Jurkat, Clone E6-1 (cell line): ENCODE measurements at places on chromosomes 3 and 15.

DNA sequence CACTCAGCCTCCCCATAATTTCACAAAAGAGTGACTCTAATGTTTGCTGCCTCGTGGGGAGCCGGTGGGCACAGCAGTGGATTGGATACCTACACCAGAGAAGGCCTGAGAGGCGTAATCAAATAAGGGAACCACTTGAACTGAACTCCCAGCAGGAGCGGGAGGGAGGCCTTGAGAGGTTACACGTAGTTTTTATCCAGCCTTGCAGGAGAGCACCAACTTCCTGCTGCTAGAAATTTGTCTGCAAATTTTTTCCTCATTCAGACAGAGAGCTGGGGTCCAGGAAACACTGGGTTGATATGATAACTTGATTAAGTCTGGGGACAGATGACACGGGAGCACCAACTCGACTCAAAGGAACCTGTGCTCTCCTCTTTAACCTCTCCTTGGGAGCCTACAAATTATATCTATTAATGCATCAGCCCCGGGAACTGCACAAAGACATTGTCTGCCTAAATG, 69.8 kb downstream of the HES1 start:
- peak; percentile 51 for DNase-seq

GRCh38 chr15:36330598-36330997, 248.8 kb upstream of the CDIN1 start:
- no peak for DNase-seq

DNA sequence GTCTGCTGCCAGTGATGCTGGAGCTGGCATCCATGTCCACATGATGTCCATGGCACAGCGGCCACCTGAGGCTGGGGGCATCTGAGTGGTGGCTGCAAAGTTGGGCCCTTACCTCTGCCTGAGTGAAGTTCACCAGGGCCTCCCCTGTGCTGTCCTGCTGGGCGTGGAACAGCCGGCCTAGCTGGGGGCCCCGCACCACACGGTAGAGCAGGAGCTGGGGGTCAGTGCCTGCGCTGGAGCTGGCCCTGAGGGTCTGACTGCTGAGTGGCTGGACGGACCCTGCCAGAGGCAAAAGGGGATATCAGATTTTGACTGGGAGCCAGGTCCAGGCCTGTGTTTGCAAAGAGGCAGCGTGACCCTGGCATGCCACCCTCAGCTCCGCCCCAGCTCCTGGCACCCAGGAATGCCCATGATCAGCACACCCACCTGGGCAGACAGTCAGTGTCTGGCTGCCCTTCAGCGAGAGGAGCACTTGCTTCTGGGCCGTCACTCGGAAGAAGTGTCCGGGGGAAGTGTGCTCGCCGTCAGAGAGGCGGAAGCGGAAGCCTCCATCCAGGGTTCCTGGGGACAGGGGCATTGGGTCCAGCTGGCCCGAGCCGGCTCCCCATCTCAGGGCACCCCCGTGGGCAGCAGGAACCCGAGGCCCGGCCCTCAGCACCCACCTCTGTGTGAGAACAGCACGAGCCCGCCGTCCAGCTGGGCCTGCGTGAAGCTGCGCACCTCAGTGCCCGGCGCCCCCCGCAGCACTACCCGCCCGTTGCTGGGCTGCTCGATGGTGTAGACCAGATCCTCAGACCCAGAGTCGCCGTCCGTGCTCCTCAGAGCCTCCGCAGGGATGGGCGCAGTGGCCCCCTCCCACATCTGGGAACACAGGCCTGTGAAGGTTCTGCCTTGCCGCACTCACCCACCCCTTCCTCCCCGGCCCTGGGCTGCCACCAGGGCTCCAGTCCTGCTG, 30.2 kb downstream of the CSPG4 start:
- DNase-seq: no peak

- DNase-seq: peak; percentile 42
Measured at GRCh38 chr3:20104167-20104661, 64.0 kb downstream of the KAT2B start.

- no peak for DNase-seq
Measured at GRCh38 chr3:51673802-51674654, 3.0 kb downstream of the TEX264 start.

DNA sequence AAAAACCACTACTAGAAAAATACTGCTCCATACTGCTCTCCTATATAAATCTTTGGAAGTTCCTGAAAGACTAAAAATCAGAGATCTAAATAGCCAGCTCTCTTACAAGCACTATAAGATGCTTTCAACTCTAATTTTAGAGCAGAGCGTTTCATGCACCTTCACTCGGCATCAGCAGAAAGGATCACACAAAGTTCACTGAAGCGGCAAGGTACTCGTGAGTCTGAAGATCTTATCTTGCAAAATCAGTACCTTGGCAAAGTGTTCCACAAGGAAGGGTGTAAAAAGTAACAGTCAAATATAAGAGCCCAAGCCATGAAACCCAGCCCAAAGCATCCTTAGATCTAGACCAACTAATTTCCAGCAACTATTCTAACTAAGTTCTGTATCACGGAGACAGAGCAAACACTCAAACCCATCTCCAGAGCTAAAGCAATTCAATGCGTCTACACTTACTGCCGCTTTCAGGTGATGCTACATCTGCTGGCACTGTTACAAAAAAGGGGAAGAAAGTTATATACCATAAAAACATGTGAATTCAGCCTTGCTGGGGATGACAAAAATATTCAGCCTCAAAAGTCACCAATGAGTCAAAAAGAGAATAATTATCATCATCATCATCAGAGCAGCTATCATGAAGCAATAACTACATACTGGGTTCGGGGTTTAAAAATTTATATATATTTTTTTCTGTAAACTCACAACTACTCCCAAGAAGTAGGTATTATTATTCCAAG, 16.3 kb downstream of the VPS39 start:
- DNase-seq: no peak

GRCh38 chr3:168782193-168782592, 686.5 kb upstream of the GOLIM4 start:
- no peak for DNase-seq

- DNase-seq: no peak
Measured at GRCh38 chr3:195907684-195907933, 742 bp downstream of the TNK2 start.

GRCh38 chr15:89526601-89527441, 30.4 kb upstream of the RHCG start:
- no peak for DNase-seq

- no peak for DNase-seq
Measured at GRCh38 chr15:55823699-55824340, 80.9 kb upstream of the PRTG start.

DNA sequence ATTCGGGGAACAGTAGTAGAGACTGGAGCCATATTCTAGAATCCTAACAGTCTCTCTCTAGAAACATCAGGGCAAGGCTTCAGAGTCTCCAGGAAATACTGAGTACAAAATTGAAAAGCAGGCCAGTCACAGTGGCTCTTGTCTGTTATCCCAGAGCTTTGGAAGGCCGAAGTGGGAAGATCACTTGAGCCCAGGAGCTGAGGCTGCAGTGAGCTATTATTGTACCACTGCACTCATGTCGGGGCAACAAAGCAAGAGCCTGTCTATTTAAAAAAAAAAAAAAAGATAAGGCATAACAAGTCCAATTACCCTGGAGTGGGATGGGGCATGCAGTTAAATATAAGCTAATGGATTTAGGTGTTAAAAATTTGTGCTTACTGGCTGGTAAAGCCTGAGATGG, 79.0 kb downstream of the SEMA6D start:
- no peak for DNase-seq

DNA sequence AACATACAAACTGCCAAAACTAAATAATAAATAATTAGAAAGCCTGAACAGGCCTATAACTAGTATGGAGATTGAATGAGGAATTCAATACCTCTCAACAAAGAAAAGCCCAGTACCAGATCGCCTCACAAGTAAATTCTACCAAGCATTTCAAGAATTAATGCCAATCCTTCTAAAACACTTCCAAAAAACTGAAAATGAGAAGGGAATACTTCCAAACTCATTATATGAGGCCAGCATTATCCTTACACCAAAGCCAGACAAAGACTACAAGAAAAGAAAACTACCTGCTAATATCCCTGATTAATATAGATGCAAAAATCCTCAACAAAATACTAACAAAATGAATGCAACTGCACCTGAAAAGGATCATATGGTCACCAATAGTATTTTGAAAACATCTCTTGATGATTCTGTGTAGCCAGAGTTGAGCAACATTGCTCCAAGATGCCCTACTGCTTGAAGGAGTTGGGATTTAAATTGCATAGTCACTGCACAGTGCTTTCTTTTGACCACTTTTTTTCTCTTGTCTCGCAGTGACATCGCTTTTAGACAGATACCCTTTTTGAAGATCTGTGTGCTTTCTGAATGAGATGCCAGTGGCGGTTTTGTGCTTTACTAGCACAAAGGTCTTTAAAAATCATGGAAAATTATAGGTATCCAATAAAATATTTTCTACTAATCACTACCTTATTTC, 487.2 kb upstream of the RASGRP1 start:
- DNase-seq: no peak

DNA sequence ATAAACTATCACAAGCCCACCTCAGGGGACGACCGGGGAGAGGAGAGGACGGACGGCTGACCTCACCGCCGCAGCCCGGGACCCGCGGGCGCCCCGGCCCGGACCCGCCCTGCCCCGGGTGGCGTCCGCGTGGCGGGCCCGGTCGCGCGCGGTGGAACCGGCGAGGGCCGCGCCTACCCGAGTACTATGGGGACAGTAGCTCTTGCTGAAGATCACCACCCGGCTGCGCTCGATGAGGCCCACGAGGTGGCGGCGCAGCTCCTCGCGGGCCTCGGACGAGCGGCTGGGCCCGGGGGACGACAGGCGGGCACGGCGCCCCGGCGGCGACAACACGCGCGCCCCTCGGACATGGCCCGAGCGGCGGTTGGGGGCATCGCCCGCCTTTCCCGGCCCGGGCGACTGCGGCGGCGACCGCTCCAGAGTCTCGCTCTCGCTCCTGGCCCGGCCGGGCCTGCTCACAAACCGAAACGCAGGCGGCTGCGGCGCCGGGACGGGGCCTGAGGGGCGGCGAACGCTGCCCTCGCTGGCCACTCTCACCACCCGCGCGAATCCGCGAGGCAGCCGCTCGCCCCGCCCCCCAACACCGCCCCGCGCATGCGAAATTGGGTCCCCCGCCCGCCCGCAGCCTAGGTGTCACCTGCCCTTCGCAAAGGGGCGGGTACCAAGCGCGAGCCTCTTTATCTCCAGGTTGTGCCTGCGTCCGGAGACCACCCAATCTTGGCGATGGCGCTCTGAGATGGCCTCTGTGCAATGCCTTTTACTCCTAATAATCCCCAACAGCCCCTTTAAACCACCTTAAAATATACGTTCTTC, at the start of gene TXNRD3:
Gene TXNRD3 (minus strand): TSS at position 554 of the 813 bp plus-strand sequence.
- peak; percentile 28 for DNase-seq

- DNase-seq: no peak
Measured at GRCh38 chr3:17055374-17056276, 170.9 kb downstream of the PLCL2 start.

- no peak for DNase-seq
Measured at GRCh38 chr3:123629747-123630047, 44.8 kb upstream of the HACD2 start.

GRCh38 chr3:128492671-128493569, at the start of gene GATA2:
Gene GATA2, minus strand, starts transcription at chr3:128493201. Its CDS starts 6,170 bp downstream, at chr3:128487031.
- DNase-seq: no peak

DNA sequence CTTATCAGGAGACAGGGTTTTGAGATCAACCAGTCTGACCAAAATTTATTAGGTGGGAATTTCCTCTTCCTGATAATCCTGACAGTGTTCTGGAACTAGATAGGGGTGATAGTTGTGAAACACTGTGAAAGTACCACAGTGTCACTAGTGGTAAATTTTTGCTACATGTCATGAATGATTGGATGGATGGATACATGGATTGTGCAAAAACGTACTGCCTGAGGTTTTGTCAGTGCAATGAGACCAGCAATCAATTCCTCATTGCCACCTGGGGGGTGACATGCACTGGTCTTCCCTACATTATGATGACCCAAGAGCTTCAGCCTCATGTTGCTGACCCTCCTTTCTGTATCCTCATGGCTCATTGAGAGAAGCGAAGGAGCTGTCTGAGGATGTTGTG, 123.5 kb downstream of the SLCO3A1 start:
- DNase-seq: no peak

DNA sequence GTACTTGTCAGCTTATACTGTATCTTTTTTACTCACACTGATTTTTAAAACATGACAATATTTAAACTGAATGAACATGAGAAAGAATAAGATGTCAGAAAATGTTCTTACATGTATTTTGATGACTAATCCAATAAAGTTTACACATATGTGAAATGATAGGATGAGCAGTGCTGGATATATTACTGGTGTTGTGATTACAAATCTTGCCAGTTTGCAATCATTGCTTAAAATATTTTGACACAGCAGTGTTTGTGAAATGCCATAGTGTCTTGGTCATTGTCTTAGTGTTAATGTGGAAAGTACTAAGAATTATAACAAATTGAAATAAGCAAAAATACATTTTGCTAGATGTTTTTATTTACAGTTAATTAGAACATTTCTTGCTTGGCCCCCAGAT, 118.7 kb upstream of the MLF1 start:
- no peak for DNase-seq

- DNase-seq: peak; percentile 73
Measured at GRCh38 chr3:123090728-123091531, 24.1 kb downstream of the PDIA5 start.

DNA sequence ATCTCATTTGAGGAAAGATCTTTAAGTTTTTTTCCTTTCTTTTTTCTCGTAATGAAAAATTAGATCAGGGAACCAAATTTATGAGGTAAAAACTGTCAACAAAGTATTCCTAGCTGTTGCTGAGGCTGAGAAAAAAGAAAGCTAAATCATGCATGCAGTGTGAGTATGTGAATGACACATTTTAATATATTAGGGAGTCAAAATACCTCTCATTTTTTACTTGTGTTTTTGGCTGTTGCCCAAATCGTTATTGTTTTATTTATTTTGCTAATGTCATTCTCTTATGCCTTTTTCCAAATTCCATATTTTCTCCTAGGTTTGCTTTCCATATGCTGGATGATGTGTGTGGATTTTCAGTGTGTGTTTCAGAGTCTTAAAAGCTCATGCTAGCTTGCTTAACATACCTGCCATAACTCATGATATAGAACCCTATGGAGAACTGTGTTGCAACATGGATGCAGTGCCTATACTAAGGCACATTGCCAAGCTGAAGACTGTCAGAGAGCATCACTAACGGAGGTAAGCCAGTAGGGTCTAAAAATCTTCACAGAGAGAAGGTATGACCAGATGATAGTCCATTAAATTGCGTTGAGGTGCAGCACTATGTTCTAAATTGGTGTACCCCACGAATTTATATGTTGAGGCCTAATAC, 629.5 kb upstream of the KCNMB2 start:
- DNase-seq: no peak

DNA sequence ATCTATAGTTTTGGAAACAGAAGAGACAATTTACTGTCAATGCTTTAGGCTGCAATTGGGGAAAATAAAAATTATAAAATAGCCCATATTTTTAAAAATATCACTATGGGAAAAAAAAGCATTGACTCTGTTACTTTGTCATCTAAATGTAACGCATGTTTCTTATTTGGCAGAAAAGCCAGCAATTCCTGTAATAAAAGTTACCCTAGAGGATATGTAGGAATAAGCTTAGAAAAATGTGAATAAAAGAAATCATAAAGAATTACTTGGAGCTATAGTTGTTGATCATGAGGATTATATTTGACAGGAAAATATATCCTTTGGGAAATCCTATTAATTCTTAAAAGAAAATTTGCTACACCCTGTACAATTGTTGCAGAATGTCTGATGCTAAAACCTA, 515.4 kb upstream of the IL12A start:
- DNase-seq: no peak

GRCh38 chr3:189232790-189233189, 61.0 kb downstream of the TPRG1 start:
- DNase-seq: no peak
